Progenitor cell of endocrine pancreas (in vitro differentiated cells): ENCODE measurements at places on chromosomes 3 and 15.
A peak's percentile ranks its signal among the peaks of the same experiment; 100 is the strongest.

DNA sequence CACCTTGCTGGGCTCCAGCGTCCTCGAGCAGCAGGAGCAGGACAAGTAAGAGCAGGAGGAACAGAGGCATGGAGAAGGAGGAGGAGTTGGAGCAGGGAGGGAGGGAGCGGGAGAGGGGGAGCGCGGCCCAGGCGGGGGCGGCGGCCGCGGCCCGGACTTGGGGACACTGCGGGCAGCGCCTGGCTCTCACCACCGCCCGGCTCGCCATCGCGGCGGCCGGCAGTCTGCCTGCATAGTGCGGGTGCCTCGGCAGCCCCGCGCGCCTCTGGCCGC is 440 bp downstream of the DCBLD2 start:
- DNase-seq: peak; percentile 30

GRCh38 chr3:4814305-4814903 is 164.8 kb upstream of the BHLHE40 start:
- no peak for DNase-seq

DNA sequence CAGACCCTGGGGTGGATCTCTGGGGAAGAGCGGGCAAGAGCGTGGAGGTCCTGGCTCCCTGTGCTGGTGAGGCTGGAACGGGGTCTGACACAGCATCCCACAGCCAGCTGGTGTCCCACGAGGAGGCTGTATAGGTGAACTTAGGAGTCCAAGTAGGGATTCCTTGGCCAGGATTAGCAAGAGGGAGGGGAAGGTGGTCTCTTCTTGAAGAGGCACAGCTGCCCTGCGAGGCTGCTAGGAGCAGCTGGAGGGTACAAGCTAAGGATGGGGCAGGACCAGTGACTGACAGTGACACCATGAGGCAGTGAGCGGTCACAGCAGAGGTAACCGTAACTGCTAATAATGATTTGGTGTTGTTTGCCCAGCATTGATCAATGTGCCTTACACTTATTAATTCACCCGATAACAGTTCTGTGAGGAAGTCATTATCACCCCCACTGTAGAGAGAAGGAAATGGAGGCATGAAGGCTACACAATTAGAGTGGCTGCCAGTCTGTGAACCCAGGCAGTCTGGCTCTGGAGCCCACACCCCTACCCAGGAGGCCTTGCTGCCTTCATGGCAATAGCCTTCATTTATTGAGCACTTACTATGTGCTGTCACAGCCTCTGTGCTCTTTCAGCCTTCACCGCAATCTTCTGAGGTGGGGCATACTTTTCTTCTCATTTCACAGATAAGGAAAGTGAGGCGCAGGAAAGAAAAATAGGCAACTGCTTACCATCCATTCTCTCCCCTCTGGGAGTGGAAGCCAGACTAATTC is 59.4 kb downstream of the TMEM44 start:
- DNase-seq: no peak

GRCh38 chr3:89434621-89435380 is 327.4 kb downstream of the EPHA3 start:
- no peak for DNase-seq

GRCh38 chr3:138456961-138457862 is 22.8 kb downstream of the ESYT3 start:
- DNase-seq: no peak

GRCh38 chr3:126345641-126346460 is 11.4 kb downstream of the KLF15 start:
- peak; percentile 7 for DNase-seq

DNA sequence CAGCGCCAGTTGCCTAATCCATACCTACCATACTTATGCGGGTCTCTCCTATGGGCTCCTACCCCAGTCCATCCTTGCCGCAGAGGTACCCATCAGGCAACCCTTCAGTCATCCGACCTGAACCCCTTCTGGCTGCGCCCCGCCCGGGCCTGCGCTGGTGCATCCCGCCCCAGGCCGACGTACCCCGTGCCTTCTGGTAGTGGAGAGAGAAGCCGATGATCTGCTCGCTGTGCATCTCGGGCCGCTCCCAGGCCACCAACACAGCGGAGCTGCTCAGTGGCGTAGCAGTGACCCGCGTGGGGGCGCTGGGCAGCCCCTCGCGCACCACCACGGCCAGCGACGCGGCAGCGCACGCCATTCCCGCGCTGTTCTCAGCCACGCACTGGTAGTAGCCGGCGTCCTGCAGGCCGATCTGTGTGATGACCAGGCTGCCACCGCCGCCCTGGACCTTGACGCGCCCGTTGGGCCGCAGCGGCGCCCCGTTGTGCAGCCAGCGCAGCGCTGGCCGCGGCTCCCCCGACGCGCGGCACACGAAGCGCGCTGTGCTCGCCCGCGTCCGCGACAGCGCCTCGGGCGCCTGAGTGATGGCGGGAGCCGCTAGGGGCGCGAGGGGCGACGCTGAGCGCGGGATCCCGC is 17.9 kb upstream of the IGDCC3 start:
- no peak for DNase-seq

DNA sequence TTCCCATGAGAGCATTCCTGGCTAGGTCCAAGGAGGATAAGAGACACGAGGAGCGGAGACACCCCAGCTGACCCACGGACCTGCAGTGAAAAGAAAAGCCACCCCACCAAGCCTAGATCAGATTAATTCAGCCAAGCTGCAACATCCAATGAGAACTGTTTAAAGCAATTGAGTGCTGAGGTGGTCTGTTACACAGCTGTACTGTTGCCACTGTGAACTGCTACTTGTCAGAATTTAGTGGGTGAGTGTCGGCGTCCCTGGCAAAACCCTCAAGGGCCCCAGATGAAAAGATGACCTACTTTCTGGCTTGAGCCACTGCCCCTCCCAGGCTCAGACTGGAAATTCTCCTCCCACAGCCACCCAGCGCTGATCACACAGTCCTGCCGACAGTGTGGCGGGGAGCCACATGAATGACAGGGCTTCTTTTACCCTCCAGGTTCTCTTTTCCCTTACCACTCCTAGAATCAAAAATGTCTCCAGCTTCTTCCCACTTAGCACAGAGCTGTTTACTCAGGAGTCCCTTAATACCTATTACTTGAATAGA is 26.4 kb upstream of the KBTBD12 start:
- no peak for DNase-seq

DNA sequence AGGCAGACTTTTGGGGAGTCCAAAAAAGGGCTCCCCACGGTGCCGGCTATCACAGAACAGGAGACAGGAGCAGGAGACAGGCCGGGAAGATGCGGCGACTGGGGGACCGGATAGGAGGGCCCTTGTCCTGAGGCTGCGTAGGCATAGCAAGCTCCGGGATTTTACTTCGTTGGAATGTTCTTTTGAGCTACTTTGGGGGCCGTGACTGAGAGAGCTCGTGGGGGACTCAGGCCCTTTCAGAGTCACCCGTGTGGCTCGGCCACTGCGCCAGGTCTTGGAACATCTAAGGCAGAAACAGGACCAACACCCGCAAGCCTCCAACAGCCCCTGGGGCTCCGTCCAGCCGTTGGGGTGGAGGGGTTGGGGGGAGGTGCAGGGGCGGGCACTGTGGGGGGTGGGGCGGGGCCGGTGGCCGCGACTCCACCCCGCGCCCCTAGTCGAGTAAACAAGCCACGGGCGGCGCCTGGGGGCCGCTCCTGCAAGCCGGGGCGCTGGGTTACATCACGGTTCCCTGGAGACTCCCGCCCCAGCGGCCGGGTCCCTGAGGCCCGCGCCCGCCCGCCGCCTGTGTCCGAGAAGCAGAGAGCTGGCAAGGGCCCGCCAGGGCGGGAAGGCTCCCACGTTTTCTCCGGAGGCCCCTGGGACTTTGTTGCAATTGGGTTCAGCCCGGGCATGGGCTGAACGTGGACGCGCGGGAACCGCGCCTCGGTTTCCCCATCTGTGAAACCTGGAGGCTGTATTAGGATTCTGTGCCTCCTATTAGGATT is 23.3 kb upstream of the C15orf39 start:
- DNase-seq: peak; percentile 53

GRCh38 chr3:114272271-114272670 is 21.6 kb upstream of the TIGIT start:
- no peak for DNase-seq

- no peak for DNase-seq
Observed at GRCh38 chr3:120181632-120182031, 87.4 kb upstream of the GSK3B start.

GRCh38 chr3:111850537-111850936 is 8.5 kb upstream of the PHLDB2 start:
- no peak for DNase-seq
